Breast epithelium (tissue), 4 donors: ENCODE measurements at places on chromosomes 7 and 10.

GRCh38 chr10:7458556-7458955, 47.7 kb upstream of the SFMBT2 start:
- DNase-seq, result no peak

- DNase-seq, result no peak
Measured at GRCh38 chr7:92790992-92791391, 45.4 kb downstream of the CDK6 start.

DNA sequence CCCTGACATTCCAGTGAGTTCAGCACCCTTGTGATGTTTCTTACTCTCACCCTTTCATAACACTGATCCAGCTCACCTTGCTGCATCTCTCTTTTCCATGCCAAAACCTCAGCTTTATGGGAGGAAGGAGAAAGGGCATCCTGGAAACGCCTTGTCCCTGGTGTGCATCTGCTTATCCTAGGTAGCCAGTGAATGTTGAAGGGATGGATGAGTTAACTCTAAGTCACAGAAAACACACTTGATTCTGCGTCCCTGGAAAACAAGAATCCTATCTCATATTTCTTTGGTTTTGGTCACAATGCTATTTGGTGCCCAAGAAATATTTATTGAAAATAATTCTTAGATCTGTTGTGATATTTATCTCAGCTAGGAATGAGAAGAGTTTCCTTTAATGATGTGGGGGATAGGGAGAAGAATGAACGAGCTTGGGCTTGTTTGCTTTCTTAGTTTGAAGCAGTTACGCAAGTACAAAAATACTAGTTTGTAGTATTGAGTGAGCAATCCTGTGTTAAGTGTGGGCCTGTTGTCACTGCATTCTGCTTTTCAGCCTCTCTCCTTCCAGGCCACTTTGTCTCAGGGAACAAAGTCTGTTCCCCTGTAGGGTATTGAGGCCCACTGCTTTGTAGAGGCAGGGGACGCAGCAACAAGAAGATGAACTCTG, 126.5 kb downstream of the ARID5B start:
- DNase-seq, result no peak

- no peak for DNase-seq
Measured at GRCh38 chr10:132646443-132647097, 109.0 kb downstream of the INPP5A start.

GRCh38 chr7:106623853-106624252, 37.1 kb downstream of the CCDC71L start:
- no peak for DNase-seq

GRCh38 chr10:1657479-1657878, 79.8 kb downstream of the ADARB2 start:
- no peak for DNase-seq

- no peak for DNase-seq
Measured at GRCh38 chr10:23344241-23344841, at the start of gene C10orf67. Gene C10orf67 (minus strand): TSS chr10:23344797. CDS start chr10:23344774, 23 bp downstream.

GRCh38 chr7:120725376-120726039, 132.4 kb downstream of the TSPAN12 start:
- no peak for DNase-seq

DNA sequence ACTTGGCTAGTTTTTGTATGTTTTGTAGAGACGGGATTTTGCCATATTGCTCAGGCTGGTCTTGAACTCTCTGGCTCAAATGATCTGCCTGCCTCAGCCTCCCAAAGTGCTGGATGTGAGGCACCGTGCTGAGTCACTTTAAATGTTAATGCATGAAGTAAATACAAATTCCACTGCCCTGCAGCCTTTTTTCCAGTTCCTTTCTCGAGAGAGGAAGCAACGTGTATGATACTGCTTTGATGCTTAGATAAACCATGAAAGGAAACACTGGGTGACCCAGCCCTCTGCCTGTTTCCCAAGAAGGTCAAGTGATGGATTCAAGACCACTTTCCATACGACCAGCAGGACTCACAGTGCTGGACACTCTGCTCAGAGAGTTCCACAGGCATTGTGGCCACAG, 11.3 kb upstream of the MRPS24 start:
- DNase-seq, result no peak

DNA sequence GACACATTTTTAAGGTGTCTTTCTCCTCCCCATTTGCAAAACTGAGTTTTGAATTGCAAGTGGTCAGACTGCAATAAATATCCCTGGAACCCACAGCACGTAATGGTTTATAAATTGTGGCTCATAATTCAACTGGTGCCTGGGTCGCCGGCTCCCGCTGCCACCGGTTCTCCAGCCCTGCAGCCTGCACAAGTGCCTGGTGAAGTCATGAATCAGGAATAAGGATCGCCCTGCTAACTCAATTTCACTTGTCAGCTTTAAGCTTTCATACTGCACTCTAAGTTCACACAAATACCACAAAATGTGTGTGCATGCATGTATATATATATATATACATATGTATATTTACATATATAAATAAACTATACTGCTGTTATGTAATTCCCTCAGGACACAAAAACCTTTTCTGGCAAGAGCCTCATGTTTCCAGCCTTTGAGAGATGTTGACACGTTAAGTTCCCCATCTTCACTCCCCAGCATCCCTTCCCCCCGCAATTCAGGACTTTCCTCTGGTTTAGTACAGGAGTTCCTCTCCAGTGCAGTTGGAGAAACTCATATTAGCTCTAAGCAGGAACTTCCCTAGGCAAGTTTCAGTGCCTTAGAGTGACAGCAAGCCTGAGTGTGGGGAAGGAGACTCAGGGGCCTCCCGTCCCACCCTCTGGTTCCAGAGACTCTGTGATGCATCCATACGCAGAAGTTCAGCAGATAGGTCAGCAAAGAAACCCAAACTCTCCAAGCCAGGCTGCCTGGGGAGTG, 129.2 kb upstream of the UNC5B start:
- no peak for DNase-seq

DNA sequence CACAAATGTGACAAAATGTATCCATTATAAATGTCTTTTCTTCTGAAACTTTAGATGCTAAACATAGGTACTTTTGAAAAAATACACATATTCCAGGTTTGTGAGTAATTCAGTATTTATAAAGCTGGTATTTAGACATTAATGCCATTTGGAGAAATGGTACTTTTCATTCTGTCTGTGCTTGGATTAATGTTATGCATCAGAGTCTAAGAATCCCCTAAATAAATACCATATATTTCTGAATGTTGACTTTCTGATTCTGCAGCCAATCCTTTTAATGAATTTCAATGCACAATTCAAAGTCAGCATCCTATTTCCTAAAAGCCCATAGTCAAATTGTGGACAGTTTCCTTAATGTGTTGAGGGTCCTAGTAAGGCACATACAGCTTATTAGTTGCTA, 145.0 kb downstream of the DKK1 start:
- DNase-seq, result no peak

- DNase-seq, result no peak
Measured at GRCh38 chr7:140609646-140610045, 31.0 kb downstream of the DENND2A start.

DNA sequence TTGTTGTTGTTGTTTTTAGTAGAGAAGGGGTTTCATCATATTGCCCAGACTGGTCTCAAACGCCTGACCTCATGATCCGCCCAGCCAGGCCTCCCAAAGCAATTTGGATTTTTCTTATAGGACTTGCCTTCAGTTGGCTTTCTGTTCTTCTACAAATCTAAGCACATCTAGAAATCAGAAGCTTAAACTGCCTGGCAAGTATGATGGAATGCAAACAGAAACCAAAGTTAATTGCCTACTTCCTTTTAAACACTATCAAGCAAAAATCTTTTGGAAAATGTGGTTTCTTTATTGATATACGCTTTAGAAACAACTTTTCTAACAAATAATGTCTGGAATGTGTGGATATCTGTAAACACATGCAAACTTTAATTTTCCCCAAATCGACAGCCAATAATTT, 64.9 kb downstream of the USP6NL start:
- no peak for DNase-seq

DNA sequence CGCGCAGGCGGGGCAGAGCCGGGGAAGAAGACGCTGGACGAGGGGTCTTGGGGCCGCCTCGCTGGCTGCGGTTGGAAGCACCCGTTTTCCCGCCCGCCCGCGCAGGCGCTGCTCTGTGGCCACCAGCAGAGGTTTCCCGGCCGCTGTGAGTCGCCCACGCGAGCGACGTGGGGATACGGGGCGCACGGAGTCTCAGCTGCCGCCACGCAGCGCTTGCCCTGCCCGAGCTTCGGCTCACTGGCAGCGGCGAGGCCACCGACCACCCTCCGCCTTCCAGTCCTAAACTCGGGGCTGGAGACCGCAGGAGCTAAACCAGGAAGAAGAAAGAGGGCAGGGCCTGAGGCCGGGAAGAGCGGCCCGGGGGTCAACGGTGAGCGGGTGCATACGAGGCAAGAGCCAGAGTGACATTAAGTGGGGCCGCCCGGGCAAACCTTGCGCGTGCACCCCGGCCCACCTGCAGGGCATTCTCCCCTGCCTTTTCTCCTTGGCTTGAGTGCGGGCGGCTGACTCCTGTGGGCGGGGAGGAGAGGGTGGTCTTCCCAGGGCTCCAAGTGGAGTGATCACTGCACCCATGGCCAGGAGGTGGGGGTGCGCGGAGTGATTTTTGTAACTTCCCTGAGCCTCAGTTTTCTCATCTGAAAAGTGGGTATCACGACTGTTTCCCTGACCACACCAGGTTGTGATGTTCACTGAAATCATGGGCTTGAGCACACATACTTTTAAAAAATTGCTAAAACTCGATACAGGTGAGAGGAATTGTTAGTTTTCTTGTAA, 7.1 kb upstream of the EMX2 start:
- no peak for DNase-seq

GRCh38 chr7:1742555-1743303, 72.7 kb downstream of the ELFN1 start:
- DNase-seq, result no peak
